ENCODE measurements at places on chromosomes 5 and 9.

- no peak for DNase-seq
These were observed 38.1 kb downstream of the LIFR start for GRCh38 chr5:38518341-38518740.

- no peak for DNase-seq
These were observed 658.2 kb upstream of the DMAC1 start for GRCh38 chr9:8457816-8458215.

- DNase-seq = no peak
These were observed 64.6 kb upstream of the TAF11L2 start for GRCh38 chr5:17433406-17433805.

GRCh38 chr5:120368923-120369715 is 95.0 kb upstream of the PRR16 start:
- no peak for DNase-seq

GRCh38 chr5:37663538-37663937 is 176.3 kb downstream of the GDNF start:
- DNase-seq = no peak

- DNase-seq = no peak
These were observed 246.9 kb downstream of the NR3C1 start for GRCh38 chr5:143156572-143156971.

GRCh38 chr5:66307647-66308241 is 163.6 kb downstream of the SREK1 start:
- no peak for DNase-seq

GRCh38 chr5:135244620-135245021 is 154.4 kb downstream of the MACROH2A1 start:
- DNase-seq = no peak

DNA sequence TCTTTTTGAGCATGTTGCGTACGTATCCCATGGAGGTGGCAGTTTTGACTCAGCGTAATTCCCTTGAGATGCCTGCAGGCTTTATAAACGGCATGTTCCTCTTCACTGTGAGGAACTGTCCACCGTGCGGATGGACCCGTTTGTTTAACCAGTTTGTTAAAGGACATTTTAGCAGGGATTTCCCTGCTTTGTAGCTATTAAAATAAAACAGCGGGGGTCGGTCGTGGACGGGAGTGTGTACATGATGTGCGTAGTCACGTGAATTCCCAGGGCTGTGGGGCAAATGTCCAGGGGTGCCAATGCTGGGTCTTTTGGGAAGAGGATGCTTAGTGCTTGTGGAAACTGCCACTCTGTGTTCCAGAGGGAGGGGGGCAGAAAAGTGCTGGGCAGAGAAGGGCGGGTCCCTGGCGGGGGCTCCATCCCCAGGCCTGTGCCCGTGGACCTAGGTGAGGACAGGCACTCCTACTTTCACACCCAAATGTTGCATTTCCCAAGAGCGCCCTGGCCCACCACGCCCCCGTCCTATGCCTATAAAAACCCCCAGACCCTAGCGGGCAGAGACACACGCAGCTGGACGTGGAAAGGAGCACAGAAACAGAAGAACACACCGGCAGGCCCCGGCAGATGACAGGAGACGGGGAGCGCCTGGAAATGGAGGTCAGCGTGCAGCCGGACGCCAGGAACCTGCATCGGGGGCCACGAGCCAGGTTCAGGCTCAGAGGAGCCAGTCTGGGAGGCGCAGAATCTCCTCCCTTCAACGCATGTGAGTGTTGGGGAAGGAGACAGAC is 4.0 kb upstream of the TERT start:
- DNase-seq = no peak

GRCh38 chr9:94183240-94183999 is 75.7 kb upstream of the ZNF169 start:
- no peak for DNase-seq

- no peak for DNase-seq
These were observed 1.4 kb downstream of the LRSAM1 start for GRCh38 chr9:127452691-127453090.

DNA sequence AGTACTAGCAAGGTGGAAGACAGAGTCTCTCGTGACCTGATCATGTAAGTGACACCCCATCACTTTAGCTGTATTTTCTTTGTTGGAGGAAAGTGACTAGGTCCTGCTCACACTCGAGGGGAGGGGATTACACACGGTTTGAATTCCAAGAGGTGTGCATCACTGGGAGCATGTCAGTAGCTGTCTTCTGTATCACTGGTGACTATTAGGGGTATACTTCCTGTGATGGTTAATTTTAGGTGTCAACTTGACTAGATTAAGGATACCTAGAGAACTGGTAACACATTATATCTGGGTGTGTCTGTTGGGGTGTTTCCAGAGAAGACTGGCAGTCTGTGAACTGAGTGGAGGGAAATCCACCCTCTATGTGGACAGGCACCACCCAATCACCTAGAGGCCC is 22.5 kb downstream of the FOXD1 start:
- no peak for DNase-seq

DNA sequence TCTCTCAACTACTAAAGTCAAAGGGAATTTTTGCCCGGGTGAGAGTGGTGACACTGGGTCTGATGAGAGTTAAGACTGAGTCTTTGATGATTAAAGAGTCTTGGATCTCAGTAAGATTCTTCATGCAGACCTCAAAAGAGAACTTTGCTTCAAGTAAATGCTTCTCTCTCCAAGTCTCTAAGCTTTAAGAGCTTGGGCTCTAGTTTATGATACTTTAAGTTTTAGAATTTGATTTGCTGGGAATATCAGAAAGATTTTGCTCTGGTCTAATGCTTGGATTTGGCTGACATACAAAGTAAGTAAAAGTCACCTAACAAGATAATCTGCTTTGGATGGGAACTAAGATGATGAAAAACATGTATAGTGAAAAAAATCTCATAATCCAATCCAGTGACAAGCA is 566.3 kb downstream of the MAT2B start:
- no peak for DNase-seq

DNA sequence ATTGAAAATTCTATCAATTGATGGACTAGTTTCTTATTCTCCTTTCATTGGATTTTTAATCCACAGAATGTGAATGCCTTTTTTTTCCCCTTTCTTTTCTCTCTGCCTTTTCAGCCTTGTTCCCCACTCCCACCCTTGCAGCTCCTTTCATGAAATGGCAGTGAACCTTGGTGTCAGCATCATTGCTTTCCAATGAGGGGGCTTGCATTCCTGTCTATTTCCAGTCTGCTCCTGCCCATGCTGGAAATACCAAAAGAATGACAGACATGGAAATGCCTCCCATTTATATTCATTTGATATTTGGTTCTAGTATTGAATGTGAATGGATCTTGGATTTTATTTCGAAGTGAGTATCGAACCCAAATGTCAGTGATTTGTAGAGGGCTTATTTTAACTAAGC is 162.7 kb upstream of the SGCD start:
- DNase-seq = no peak

DNA sequence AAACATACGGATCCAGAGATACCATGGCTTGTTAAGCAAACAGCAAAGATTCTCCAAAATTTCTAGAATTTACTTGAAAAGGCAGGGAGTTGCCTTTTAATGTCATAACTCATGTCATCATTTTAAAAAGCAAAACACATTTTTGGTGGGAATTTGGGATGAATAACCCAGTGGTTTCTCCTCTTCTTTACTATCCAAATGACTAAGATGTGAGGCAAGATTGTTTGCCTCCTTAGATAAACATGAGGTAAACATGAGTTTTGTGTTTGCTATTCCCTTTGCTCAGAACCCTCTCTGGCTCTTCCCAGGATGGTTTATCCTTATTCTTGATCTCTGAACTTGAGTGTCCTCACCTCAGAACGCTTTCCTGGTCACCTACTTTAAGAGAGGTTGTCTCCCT is 267.0 kb downstream of the EBF1 start:
- DNase-seq = no peak
